ENCODE measurements at places on chromosomes 1 and 21.

DNA sequence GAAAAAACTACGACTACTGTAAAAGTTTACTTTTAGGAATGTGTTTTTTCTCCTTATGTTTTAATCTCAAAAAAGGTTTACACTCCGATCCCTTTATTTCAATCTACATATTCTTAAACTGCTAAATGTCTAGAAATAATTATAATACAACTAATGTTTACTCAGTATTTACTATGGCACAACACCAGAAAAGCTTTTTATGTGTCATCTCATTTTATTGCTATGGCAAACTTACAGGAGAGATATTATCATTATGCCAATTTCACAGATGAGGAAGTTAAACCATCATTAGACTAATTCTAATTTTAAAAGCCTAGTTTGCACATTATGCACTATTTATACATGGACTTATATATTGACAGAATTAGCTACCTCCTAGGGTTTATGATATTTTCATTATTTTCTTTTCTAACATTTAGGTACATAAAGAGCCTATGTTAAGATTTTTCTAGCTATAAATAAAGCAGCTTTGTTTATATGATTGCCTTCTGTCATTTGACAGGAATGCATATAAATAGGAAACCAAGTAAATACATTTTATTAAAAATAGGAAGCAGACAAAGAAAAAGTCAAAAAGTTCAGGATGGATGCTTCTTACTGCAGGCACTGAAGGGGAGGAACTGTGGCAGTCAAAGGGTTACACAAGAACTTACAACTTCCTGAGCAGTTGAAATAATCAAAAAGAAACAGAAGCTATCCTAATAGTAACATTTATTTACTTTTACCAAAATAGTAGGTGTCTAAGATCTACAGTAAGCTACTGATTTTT, 442.4 kb downstream of the LTN1 start:
- no peak for DNase-seq

DNA sequence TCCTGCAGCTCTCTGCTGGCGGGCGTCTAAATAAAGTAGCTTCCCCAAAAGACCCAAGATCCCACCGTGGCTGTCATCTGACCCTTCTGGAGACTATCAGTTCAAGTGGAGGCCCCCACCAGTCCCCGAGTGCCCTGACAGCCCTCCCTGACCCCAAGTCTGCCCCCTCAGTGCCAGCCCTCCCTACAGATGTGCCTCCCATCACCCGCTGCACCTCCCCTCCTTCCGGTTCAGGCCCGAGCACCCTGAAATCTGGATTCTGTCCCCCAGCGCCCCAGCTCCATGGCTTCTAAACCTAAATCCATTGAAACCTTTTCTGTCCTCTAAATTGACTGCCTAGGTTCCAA, 595 bp downstream of the IL10RB start:
- DNase-seq = no peak

DNA sequence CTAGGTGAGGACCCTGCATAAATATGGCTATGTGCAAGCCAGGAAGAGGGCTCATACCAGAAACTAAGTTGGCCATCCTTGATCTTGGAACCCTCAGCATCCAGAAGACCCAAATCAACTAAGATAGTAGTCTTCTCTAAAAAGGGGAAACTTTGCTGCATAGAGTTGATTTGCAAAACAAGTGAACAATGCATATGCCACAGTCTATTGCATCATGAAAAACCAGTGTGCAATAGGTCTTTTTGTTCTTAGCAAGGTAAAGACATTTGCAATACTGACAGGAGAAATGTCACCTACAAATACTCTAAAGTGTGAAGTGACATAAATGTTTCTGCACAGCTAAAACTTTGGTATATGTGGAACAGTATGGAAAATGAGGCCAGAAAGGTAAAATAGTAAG, 2.0 kb upstream of the IFI16 start:
- no peak for DNase-seq

DNA sequence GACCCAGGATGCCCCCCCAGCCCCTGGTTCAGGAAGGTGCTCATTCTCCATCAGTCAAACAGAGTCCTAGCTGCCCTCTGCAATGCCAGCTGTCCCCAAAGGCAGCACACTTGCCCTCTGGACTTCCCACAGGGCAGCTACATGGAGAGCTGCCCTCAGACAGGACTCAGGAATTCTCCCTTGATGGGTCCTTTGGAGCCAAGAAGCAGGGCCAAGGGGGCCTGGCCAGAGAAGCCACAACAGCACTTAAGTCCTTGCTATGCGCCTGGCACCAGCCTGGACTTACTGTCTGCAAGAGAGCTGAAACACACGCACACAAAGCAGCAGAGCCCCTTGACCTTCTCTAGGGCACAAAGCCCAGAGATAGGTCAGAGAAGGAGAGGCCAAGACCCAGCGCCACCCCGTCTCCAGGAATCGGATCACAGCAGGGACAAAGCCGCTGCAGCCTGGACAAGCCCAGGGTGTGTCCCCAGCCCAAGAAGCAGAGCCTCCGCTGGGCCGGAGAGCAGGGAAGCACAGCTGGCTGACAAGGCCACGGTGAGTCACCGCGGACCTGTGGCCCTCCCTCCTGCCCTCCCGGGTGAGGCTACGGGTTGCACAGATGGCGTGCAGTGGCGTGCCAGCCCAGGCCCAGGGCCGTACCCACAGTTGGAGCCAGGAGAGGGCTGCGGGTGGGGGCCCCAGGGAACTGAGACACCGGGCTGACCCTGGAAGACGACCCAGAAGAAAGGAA, 1.7 kb downstream of the WNT9A start:
- no peak for DNase-seq

Measured in KBM-7 (cell line).